ENCODE measurements at places on chromosomes 6 and 20.

DNA sequence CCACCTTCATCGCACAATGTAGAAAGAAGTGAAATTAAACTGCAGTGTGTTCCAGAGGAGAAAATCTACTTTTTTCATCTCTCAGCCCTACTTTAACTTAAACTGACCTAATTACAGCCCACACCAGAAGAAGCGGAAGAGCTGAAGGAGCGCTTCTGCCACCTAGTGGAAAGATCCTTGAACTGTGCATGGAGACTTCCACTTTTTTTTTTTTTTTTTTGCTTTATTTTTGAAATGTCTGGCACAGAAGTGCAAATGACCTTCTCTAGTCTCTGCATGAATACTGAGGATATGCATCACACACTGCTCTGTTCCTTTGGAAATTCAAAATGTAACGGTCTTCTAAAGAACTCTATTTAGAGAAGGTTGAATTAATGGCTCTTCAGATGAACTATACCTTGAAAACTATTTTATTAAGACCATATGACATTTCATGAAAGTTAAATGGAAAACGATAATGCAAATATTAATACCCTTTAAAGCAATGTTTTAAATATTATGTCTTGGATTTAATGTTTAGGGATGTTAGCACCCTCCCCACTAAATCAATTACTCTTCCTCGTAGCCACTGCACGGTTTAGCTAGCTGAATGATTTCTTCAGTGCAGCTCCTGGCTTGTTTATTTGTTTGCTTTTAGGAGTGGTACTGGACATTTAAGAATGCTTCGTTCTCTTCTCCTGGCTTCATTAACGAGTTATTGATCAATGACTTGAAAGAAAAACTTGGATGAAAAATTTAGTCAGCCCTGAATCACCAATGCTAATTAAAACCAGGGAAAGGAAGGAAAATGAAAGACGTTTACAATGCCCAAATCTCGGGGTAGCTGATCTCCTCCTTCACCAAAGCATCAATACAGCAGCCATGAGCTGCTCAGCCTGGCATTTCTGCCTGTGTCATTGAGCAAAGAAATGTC, 569.6 kb upstream of the GJE1 start:
- peak; percentile 81 for DNase-seq

DNA sequence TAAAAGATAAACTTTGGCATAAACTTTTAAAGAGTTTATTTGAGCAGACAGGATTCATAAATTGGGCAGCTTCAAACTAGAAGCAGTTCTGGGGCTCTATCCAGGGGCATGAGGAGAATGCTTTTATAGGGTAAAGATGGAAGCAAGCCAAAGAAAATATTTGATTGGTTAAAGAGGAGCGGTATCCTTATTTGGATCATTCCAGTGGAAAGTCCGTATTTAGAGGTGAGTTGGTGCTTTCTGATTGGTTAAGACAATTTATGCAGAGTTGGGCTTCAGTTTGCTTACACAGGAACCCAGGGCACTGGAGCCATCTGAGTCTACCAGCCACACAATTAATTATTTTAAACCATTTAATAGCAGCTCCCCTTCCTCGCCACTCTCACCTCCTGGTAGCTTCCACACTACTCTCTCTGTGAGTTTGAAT, 37.9 kb upstream of the RNF217 start:
- no peak for DNase-seq

- DNase-seq, result no peak
Observed at GRCh38 chr20:23195636-23196035, 109.5 kb upstream of the CD93 start.

DNA sequence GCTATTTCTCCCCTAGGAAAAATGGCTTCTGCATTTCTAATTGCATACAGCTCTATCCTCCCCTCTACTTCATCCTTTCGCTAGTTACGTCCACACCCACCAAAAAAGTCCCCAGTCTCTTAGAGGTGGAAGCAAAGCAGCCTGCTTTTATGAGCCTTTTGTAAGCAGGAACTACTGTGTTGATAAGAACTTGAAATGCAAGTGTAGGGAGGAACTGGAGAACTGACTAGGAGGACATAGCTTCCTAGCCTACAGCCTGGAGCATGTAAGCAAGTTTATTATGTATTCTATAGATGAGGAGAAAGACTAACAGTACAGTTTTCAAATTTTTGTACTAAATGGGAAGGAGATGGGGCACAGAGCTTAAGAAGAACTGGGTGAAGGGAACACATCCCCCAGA, 10.3 kb downstream of the ARHGAP18 start:
- no peak for DNase-seq

DNA sequence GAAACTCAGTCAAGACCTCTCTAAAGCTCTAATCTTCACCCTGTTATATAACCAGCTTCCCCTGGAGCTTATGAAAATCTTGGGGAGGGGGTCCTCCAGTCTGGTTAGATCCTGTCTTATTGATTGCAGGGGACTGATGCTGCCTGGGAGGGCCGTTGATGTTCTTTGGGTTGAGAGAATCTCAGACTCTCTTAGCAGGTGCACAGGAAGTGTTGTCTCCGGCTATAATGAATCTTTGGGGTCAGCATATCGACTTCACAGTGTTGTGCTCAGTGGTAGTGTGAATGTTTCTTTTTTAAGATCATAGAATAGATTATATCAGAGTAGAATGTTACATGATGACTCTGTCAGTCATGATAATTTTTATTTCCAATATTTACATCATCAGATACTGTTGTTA, 2.8 kb upstream of the ECI2 start:
- DNase-seq, result no peak

DNA sequence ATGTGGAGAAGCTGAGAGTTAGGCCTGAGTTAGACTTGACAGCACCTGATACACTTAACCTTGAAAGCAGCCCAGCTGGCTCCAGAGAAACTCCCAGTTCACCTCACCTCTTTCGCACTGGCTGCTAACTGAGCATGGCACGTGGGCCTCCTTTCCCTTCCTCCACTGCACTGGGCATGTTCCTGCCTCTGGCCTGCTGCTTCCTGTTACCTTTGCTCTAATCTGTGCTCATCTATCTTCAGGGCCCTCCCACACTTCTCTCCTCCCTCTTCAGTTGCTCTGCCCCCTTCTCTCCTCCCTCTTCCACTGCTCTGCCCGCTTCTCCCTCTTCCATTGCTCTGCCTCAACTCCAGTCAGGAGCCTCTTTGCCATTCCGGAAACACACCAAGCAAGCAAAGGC, 13.7 kb upstream of the UBE2V1 start:
- no peak for DNase-seq

- DNase-seq, result no peak
Observed at GRCh38 chr6:28929887-28930620, 6.3 kb upstream of the TRIM27 start.

DNA sequence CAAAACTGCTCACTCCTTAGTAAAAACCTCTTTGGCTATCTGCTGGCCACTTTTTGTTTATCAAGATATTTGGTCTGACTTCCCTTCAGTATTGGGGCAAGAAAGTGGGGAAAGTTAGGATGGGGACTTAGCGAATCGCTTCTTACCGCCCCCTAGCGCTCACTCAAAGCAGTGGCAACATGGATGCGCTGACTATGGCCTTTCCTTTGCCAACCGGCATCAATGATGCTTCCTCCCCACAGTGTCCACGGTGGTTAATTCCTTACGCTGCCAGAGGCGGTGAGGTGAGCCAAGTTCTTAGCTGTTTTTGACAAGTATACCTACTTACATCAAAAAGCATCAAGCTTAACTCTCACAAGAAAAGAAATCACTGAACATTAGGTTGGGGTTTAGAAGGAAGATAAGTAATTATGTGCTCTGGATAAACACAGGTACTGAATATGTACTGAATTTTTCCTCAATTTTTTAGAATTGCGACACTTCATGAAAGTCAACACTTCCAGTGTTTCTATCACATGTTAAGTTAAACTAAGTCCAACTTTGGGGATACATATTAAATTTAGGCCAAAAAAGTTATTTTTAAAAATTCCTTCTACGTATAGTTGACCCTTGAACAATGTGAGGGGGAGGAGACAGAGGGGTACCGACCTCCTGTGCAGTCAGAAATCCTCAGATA, 86.7 kb downstream of the GMDS start:
- DNase-seq, result peak; percentile 18

- DNase-seq, result no peak
Observed at GRCh38 chr20:8755340-8756118, 313.4 kb upstream of the PLCB4 start.

DNA sequence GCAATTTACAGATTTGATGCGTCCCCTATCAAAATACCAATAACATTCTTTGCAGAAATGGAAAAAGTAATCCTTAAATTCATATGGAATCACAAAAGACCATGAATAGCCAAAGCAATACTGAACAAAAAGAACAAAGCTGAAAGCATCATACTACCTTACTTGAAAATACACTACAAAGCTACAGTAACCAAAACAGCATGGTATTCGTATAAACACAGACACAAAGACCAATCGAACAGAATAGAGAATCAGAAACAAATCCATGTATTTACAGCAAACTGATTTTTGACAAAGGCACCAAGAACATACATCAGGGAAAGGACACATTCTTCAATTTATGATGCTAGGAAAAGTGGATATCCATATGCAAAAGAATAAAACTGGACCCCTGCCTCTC, 206.5 kb upstream of the PDE10A start:
- DNase-seq, result no peak

DNA sequence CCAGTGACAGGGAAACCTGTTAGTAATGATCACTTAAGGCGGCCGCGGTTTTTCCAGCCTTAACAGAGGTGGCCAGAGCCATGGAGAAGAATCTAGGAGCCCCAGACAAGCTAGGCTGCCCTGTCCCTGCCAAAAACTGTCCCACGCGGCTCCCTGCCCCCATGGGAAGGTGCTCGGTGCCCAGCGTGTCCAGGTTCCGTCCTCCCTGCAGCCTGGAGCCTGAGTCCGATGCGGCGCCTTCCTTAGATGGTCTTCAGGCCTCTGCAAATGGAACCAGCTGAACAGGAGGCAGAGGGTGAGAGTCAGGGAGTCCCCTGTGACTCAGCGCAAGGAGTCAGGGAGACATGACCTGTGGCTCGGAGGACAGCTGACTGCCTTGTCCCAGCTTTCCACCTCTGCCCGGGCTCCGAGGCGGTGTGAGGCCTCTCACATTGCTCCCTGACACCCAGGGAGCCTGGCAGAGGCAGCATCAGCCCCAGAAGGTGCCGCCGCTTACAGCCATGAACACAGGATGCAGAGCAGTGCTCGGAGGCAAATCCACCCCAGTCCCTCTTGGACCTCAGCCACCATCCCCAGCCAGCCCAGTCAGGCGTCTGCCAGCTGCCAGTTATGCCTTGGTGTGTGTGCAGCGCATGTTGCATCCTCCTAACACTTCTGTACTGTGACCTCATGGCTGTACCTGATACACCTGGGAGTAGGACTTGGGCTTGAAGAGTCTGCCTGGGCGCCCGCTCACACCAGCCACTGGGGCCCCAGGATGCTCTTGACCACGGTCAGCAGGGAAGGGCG, 377.7 kb downstream of the CDH4 start:
- no peak for DNase-seq

DNA sequence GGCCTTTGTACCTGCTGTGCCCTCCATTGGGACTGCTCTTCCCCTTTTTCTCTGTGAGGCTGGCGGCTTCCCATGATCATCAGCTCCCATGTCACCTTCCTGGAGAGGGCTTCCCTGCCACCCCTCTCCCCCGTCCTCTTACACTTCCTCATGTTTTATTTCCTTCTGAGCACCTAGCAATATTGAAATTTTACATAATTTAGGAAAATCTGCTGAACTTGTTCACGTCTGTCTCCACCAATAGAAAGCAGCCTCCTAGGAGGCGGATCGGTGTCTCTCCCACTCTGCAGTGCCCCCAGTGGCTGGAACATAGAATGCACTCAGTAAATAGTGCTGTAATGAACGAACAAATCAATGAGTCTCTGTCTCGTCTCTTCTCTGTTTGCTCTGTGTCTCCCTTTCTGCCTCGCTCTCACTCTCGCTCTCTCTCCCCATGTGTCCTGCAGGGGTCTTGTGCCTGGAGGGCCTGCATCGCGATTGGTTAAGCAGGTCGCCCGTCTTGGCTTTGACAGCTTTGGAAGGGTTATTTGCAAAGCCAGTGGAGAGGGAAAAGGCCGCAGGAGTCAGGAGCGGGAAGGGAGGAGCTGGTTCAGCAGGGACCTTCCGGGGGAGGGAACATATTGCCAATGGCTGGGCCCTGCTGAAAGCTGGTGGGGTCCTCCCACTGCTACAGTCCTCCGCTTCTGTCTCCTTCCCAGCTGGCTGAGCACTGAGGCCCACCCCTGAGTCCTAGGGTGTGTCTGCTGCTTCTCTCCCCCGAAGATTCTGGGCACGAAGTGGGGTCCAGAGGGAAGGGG, 12.1 kb upstream of the OCSTAMP start:
- DNase-seq, result peak; percentile 85

DNA sequence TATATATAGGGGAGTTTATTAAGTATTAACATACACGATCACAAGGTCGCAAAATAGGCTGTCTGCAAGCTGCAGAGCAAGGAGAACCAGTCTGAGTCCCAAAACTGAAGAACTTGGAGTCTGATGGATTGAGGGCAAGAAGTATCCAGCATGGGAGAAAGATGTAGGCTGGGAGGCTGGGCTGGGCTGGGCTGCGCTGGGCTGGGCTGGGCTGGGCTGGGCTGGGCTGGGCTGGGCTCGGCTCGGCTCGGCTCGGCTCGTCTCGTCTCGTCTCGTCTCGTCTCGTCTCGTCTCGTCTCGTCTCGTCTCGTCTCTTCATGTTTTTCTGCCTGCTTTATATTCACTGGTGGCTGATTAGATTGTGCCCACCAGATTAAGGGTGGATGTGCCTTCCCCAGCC, 238.6 kb downstream of the GRM1 start:
- no peak for DNase-seq

- no peak for DNase-seq
Observed at GRCh38 chr20:17161673-17162481, 65.0 kb upstream of the PCSK2 start.

DNA sequence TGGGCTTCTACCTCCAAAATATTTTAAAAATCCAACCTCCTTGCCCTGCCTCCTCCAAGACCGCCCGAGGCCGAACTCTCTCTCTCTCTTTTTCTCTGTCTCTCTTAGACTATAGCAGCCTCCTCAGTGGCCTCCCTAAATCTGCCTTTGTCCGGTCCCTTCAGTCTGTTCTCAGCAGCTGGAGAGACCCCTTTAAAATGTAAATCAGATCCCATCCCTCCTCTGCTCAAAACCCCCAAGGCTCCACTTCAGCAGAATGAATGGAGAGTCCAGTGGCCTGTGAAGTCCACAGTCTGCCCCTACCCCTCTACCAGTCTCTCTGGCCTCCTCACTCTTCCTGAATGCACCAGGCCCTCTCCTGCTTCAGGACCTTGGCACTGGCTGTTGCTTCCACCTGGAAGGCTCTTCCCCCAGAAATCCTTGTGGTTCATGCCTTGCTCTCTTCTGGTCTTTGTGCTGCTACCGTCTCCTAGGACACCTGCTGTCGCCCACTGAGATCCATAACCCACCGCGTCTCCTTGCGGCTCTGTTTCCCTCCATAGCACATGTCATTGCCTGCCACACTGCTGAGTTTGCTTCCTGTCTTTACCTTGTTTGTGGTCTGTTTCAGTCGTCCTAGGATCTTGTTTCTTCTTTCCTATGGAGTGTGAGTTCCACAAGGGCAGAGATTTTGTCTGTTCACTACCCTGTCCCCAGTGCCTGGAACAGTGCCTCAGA, 6.0 kb downstream of the MLN start:
- no peak for DNase-seq

Data from SK-N-DZ (cell line).